IPS-NIHi11 (cell line): ENCODE measurements at places on chromosomes 1 and 21.

- DNase-seq = no peak
These were observed 27.4 kb upstream of the KCNJ15 start for GRCh38 chr21:38229260-38229877.

DNA sequence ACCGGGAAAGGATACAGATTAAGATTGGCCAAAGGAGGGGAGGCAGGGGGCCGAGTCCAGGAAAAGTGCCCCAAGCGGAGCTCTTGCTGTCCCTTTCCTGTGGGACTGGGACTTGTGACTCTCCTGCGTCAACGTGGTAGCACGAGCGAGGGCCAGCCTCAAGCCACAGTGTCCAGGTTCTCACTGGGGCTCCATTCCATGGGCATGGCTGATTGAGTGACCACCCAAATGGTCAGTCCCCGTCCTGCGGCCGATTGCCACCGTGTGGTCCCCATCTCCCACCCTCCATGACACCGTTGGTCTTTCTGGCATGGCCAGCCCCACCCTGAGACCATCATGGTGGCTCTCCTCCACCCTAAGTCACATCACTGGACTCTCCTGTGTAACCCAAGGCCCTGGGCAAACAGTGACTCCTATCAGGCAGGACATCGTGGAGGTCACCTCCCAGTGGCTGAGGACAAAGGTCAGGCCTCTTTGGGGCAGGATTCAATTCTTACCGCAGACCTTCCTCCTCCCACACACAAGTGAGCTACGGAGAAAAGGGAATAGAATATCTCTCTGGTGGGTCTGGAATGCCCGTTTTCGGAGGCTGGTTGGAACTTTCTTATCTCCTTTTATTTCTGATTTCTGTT is 8.9 kb upstream of the C1orf174 start:
- DNase-seq = no peak

- DNase-seq = no peak
These were observed 1.3 kb upstream of the IL19 start for GRCh38 chr1:206769304-206769731.

DNA sequence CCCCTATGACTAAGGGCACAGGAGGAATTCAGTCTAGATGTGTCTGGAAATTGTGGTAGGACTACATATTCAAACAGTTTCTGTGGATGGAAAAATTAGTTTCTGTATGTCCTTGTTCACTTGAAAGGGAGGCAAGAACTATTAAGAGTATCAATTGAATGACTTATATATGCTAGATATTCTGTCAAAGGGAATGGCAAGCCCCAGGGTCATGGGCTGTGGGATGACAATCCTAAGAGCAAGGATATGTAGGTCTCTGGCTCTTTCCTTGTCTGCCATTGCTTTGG is 383.5 kb upstream of the B3GALT2 start:
- DNase-seq = no peak

GRCh38 chr1:229042482-229042881 is 228.4 kb upstream of the RAB4A start:
- no peak for DNase-seq

- DNase-seq = peak; percentile 56
These were observed 112.5 kb upstream of the PAXBP1 start for GRCh38 chr21:32884062-32884461.

GRCh38 chr1:109740615-109741373 is at the start of gene GSTM3:
Gene GSTM3 (minus strand): TSS chr1:109741038. CDS start chr1:109740287, 751 bp downstream.
- no peak for DNase-seq

DNA sequence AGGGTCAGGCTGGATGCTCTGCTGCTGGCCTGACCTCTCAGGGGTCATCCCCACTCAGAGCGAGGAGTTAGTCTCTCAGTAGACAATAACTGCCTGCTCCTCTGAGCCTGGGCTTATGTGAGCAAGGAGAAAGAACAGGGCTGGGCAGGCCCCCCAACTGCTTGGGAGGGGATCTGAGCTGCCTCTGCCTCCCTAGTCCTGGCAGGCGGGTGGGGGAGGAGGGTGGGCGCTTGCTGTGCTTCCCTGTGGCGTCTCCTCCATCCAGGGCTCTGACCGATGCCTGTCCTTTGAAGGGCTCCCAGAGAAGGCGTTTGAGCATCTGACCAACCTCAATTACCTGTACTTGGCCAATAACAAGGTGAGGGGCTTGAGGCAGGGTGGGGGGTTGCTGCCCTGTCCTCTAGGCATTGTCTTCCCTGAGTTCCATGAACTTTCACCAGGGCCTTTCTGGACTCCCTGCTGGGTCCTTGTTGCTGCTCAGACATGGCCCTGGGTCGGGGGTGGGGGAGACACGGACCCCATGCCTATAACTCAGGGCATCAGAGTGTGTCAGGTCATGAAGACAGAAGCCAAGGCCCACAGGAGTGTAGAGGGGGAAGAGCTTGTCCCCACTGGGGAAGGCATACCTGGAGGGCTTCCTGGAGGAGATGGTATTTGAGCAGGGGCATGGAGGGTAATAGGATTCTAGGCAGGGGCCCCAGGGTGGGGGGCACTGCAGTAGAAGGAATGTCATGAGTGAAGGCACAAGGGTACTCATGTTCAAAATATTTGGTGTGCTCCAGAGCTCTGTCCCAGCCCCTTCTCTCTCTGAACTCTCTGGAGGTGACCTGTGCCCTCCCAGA is 12.5 kb downstream of the PODN start:
- DNase-seq = no peak

DNA sequence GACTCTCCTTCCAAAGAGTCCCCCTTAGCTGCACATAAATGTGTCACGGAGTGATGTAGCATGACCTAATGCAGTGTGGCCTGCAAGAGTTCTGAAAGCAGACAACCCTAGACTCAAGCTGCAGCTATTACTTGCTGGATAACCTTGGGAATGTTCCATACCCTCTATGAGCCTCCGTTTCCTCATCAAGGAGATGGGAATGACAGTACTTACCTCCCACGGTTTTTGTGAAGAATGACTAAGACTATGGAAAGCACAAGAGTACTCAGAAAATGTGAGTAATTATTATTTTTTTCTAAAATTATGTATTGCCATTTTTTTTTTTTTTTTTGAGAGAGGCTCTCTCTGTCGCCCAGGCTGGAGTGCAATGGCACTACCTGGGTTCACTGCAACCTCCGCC is 3.0 kb downstream of the TTC39A start:
- DNase-seq = no peak

DNA sequence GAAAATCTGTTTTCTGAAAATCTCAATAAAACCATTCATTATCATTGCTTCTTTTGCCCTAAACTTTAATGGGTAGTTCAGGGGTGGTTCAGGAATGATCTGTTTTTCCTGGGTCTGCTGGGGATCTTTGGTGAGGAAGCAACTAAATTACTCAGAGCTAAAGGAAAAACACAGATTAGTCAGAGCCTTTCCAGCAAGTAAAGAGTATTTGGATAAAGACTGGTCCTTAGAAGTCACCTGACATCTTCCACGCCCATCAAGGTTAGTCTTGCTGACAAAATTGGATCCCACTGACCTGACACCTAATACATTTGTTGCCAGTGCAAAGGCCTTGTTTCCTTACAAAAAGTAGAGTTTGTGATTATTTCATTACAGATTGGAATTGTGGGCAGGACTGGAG is 24.2 kb downstream of the HSPA13 start:
- DNase-seq = no peak
